ENCODE measurements at places on chromosomes 3 and 15.

GRCh38 chr3:100403362-100404249, 2.3 kb downstream of the LNP1 start:
- DNase-seq = no peak

GRCh38 chr3:31589228-31589627, 56.5 kb downstream of the STT3B start:
- DNase-seq = no peak

GRCh38 chr3:68458581-68458980, 473.8 kb downstream of the TAFA4 start:
- no peak for DNase-seq

DNA sequence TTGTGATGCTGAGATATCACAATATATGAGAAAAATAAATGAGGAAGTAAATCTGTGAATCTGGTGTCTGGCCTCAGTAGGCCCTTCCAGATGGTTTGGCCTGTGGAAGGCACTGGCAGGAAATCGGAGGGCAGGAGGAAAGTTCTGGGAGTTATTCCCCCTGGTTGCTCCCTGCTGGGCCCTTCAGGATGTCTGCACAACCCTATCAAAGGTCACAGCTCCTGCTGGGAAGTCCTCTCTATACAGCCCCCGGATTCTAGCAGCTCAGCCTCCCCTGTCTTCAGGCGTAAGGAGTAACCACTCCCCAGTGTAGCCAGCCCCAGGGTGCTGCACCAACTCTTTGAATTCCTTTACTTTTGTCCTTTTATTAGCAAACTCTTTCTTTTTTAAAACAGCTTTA, 56.2 kb downstream of the WNT7A start:
- DNase-seq = no peak

DNA sequence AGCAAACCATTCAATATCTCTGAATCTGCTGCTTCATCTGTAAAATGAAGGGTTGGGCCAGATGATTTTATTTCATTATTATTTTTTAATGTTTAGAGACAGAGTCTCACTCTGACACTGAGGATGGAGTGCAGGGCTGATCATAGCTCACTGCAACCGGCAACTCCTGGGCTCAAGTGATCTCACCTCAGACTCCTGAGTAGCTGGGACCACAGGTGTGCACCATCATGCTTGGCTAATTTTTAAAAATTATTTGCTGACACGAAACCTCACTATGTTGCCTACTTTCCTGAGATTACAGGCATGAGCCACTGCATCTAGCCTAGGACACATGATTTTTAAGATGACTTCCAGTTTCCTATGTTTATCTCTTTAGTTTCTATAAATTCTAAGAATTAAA, 105.8 kb downstream of the P3H2 start:
- no peak for DNase-seq

DNA sequence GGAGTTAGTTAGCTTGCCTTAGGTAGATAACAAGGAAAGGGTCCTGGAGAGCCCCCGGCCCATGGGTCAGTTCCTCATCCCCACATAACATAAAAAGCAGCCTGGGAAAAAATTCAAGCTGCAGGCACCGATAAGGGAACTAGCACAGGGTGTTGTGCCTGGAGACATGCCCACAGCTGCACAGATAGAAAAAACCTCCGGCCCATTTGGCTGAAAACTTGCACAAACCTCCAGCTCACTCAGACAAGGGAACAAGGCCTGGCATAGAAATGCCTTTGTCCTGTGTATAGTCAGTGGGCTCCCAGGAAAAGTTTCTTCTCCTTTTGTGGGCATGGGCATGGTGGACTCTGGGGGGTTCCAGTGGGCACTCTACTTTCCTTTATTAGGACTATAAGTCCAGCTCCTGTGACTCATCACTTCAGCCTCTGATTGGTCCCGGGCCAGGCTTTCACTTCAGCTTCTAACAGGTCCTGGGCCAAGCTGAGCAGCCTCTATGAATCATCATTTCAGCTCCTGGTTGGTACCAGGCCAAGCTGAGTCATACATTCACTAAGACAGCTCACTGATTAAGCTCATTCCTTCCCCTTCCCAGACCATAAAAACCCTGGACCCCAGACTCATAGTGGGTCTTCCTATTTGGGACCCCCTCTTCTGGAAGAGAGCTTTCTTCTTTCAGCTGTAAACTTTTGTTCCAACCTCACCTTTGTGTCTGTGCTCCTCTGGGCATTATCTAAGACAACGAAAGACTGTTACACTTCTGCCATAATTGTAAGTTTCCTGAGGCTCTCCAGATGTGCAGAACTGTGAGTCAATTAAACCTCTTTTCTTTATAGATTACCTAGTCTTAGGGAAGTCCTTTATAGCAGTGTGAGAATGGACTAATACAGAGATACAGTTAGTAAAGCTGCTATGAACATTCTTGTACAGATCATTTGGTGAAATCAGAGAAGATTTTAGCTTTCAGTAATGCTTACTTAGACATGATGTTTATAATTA, 348.0 kb upstream of the DPPA4 start:
- no peak for DNase-seq

- DNase-seq = no peak
These were observed 87.4 kb downstream of the NFKBIZ start for GRCh38 chr3:101936419-101937356.

DNA sequence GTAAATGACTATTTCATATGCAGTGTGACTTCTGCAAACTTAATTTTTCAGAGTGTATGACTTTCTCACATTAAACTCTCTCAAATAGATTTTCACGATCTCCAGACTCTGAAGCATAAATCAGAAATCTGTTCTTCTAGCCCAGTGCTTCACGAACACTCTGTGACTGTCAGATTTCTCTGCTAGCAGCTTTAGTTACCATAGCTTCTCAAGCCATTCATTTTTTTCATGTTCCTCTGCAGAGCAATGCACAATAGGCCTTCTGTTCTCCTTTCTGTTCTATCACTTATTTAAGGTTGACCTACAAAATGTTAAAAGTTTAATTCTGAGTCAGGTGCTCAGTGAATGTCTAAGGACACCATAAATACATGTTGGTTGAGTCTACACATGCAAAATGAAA, 1102.2 kb downstream of the TUSC7 start:
- no peak for DNase-seq

DNA sequence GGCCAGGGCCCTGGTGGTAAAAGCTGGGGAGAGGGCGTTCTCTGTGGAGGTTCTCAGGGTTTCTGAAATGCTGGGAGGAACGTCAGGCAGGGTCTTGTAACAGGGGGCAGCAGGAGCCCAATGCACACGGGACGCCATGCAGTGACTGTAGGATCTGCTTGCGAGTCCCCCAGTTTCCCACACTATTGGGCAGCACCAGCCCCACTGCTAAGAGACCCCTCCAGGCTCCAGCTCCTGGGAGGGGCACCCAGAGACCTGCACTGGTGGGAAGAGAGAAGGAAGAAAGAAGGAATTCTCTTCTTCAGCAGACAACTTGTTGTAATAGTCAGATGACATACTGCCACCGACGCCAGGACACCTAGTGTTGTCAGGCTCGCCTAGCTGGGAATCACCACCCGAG, 55.2 kb upstream of the RNF7 start:
- no peak for DNase-seq

- no peak for DNase-seq
These were observed 14.9 kb downstream of the KBTBD12 start for GRCh38 chr3:127929818-127930413.

GRCh38 chr3:22016197-22016596, 265.2 kb upstream of the ZNF385D start:
- DNase-seq = no peak

- no peak for DNase-seq
These were observed 200.8 kb downstream of the KLHL25 start for GRCh38 chr15:85593809-85594445.

DNA sequence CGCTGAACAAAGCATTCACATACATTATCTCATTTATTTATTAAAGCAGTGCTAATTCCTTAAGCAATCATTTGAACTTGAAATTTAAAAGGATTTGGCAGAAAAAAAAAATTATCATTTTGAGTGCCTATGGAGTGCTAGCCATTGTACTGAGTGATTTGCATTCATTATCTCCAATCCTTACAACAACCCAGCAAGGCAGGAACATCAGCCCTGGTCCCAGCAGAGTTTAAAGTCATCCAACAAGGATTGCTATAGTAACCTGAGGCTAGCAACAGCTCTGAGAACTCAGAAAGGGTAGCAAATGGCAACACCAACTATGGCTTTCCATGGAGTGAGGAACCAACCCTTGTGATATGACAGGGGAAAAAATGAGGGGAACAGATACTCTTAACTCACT, 237.6 kb upstream of the SETMAR start:
- no peak for DNase-seq
